Thoracic aorta (tissue), 2 donors: ENCODE measurements at places on chromosomes 2 and 18. TPM values are rescaled to one million over a fixed set of nuclear protein-coding genes. Genes with fewer than 3 reads are reported as not detected.

- DNase-seq = no peak
- H3K4me3 ChIP-seq = no peak overlapping the region
- H3K36me3 ChIP-seq = no peaks in the 10 kb centered on the region
- H3K27me3 ChIP-seq = peaks cover 42% of the 10 kb centered on the region
- peaks cover 26% of the 10 kb centered on the region for H3K4me1 ChIP-seq
These were observed 3.0 kb downstream of the EN1 start for GRCh38 chr2:118844261-118845004.

- DNase-seq = no peak
- no peak overlapping the region for H3K4me3 ChIP-seq
- no peak overlapping the region for H3K27ac ChIP-seq
- no peaks in the 10 kb centered on the region for H3K4me1 ChIP-seq
- no peaks in the 10 kb centered on the region for H3K36me3 ChIP-seq
These were observed 11.2 kb downstream of the CFAP210 start for GRCh38 chr2:169683054-169683424.

- H3K4me3 ChIP-seq = no peak overlapping the region
- H3K4me1 ChIP-seq = no peaks in the 10 kb centered on the region
- no peaks in the 10 kb centered on the region for H3K36me3 ChIP-seq
- no peak for DNase-seq
These were observed 113.1 kb downstream of the ALK start for GRCh38 chr2:29808321-29808720.

The MYO7B gene
- total RNA-seq = 0.78 TPM

- no peaks in the 10 kb centered on the region for H3K36me3 ChIP-seq
- no peak for DNase-seq
- peak overlapping the region; percentile 66 for H3K27ac ChIP-seq
- H3K27me3 ChIP-seq = no peaks in the 10 kb centered on the region
These were observed 17.2 kb downstream of the REV1 start for GRCh38 chr2:99472600-99472960.

DNA sequence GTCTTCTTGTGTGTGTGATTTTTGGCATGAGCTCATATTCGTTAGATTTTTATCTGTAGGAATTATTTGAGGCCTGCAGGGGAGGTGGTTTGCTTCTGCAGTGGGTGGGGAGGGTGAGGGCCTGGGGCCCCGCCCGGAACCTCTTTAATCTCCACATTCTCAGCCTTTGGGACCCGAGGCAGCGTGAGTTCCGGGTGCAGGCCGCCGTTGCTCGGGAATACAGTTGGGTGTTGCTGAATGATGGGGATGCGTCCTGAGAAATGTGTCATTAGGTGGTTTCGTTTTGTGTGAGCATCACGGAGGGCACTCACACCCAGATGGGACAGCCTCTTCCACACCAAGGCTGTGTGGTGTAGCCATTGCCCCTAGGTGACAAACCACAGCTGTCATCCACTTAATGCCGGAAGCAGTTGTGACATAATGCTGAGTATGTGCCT, 13.7 kb upstream of the GAL3ST2 start:
- H3K36me3 ChIP-seq = peaks cover 16% of the 10 kb centered on the region
- H3K27ac ChIP-seq = no peak overlapping the region
- no peak overlapping the region for H3K4me3 ChIP-seq
- no peak for DNase-seq

GRCh38 chr2:124585277-124585676, 560.2 kb downstream of the CNTNAP5 start:
- no peaks in the 10 kb centered on the region for H3K27me3 ChIP-seq
- no peak overlapping the region for H3K27ac ChIP-seq
- H3K4me3 ChIP-seq = no peak overlapping the region
- H3K4me1 ChIP-seq = no peaks in the 10 kb centered on the region

- no peak overlapping the region for H3K27ac ChIP-seq
- no peaks in the 10 kb centered on the region for H3K27me3 ChIP-seq
- no peaks in the 10 kb centered on the region for H3K4me1 ChIP-seq
These were observed 309.4 kb downstream of the PTPRM start for GRCh38 chr18:7876354-7877104.

DNA sequence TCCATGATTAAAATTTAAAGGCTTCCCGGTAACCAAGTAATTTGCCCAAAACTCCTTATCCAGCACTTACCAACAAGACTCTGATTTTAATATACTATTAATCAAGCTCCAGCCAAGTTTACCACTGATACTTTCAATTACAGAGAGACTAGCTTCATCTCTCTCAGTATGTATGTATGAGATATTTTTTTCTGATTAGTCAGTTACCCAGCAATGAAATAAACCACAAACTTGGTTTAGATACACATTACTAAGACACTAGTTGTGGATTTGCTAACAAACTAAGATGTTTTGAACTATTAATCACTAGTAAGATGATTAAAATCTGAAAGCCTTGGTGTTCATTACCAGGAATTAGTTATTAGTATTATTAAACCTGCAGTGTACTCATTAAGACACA, 1272.2 kb upstream of the ACVR2A start:
- H3K36me3 ChIP-seq = no peaks in the 10 kb centered on the region
- no peak overlapping the region for H3K4me3 ChIP-seq
- no peak overlapping the region for H3K27ac ChIP-seq

GRCh38 chr2:19900931-19901441, 797 bp downstream of the TTC32 start:
- no peaks in the 10 kb centered on the region for H3K27me3 ChIP-seq
- peak overlapping the region; percentile 78 for H3K27ac ChIP-seq
- H3K4me1 ChIP-seq = peaks cover 36% of the 10 kb centered on the region
- H3K36me3 ChIP-seq = no peaks in the 10 kb centered on the region
- DNase-seq = no peak

The SPAG16 gene
- total RNA-seq = 7.4 TPM

DNA sequence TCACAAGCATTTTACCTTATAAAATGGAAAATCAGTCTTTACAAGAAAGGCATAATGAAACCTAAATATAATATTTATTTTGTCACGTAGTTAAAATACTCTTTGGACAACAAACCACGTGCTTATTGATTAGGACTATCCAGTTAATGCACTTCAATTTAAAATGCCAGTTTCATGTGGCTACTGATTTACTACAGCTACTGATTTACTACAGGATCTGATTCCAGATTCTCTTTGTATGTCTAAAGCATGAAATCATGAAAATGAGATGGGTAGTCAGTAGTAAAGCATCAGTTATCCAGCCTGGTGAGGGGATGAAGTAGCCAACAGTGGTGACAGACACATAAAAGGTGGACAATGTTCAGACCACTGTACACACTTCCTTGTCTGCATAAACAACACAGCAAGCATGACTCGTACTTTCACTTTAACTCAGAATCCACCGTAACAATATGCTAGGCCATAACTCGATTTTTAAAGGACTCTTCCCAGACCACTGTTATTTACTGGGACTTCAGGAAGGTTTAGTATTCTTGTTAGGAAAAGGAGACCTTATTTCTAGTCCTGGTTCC, 24.9 kb downstream of the ACAA2 start:
- no peak overlapping the region for H3K4me3 ChIP-seq
- H3K27ac ChIP-seq = no peak overlapping the region
- H3K27me3 ChIP-seq = no peaks in the 10 kb centered on the region
- H3K36me3 ChIP-seq = peaks cover 59% of the 10 kb centered on the region
- DNase-seq = no peak

The GPR35 gene
- 3.4 TPM for total RNA-seq

The DTNB gene
- total RNA-seq = 16.3 TPM

DNA sequence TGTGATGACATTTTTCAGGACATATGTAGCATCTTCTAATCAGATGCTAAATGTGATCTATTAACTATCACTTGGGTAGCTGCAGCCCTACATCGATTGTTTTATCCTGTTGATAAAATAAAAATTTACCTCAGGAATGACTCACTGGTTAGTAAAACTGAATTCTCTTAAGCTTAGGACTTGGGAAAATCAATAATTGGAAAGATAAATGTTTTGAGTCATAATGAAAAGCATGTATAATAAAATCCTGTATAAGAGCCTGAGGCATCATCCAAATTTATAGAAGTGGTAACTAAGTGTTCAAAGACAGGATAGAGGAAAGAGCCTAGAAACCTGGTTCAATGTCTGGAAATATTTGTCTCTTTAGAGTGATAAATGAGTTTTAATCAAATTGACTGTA, 168.1 kb upstream of the VWC2L start:
- H3K27me3 ChIP-seq = no peaks in the 10 kb centered on the region
- no peak overlapping the region for H3K27ac ChIP-seq
- no peak overlapping the region for H3K4me3 ChIP-seq
- H3K4me1 ChIP-seq = no peaks in the 10 kb centered on the region
- DNase-seq = no peak
- no peaks in the 10 kb centered on the region for H3K36me3 ChIP-seq
